T1000 (cell line): ENCODE measurements at places on chromosomes 6 and 20.

GRCh38 chr6:160929361-160929760 is 62.2 kb upstream of the MAP3K4 start:
- no peak for DNase-seq

- DNase-seq = no peak
These were observed 4.9 kb upstream of the UQCC2 start for GRCh38 chr6:33716379-33716778.

DNA sequence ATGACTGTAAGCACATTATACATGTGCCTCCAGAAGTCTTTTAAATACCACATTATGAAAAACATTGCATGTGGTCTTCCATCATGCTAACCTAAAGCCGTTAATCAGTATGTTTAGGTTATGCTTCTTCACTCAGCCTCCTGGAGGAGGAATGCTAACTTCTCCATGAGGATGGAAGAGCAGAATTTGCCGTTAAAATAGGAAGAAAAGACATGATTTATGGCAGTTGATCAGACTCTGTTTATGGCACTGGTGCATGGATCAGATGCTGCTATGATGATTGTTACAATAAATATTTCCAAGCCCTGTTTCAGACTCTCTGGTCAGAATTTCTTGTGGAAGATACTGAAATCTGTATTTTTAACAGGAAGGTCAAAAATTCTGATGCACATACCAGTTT is 31.7 kb downstream of the MAP3K4 start:
- DNase-seq = no peak

DNA sequence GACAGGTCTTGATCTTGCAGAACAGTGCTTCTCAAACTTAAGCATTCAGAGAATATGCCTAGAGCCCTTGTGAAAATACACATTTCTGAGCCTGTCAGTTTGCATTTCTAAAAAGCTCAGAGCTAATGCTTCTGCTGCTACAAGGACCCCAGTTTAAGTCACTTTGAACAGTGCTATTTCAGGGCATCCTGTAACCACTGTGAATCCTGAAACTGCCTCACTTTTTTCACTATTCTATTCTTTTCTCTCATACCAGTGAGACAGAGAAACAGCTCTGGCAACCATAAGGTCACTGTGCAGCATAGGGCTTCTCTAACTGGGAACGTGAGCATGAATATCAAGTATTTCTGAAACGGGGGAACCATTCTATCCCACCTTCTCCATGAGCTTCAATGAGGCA is 51.2 kb downstream of the LGSN start:
- DNase-seq = no peak

- DNase-seq = no peak
These were observed 9.1 kb downstream of the HIVEP2 start for GRCh38 chr6:142935553-142936517.

GRCh38 chr20:46179862-46180261 is 61.7 kb downstream of the CD40 start:
- no peak for DNase-seq

GRCh38 chr6:120304223-120304622 is 954.7 kb upstream of the MAN1A1 start:
- no peak for DNase-seq
